Astrocyte of the cerebellum (primary cell): ENCODE measurements at places on chromosomes 7 and 10.

- no peak for DNase-seq
Measured at GRCh38 chr7:141003172-141004065, 11.3 kb downstream of the MRPS33 start.

GRCh38 chr7:52317921-52318320 lies 717.5 kb upstream of the POM121L12 start:
- no peak for DNase-seq

DNA sequence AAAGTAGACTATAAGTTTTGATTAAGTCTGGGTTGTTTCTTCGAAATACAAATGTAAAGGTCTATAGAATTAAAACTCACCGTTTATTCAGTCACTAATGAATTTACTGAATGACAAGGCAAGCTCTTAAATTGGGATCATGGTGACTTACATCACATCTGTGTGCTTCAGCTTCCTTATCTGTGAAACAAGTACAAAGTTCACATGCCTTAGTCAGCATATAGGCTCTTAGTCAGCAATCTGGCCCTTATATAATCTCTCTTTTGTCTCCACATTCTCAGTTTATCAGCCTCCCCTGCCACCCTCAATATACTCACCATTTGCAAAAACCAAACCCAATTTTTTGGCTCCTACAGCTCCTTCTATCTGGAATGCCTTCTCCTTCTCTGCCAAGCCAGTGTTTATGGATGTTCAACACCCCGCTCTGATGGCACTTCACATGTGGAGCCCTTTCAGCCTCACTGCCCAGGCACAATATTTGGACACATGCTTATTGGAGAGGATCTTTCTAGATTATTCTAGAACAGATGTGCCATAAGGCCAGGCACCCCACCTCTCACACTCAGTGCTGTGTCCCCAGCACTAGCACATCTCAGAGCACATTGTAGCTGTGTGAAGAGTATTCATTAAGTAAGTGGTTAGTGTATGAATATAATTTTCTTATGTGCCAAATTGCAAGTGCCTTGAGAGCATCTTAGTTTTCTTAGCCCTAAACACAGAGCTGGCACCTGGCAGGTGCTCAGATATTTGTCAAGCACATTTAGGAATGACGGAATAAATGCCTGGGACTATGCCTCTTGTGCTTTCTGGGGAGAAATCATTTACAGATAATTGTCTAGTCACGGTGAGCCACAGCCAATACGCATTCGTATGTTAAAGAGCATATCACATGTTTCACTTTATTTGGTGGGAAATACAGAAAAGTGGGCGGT lies 9.8 kb upstream of the LAMB1 start:
- no peak for DNase-seq

DNA sequence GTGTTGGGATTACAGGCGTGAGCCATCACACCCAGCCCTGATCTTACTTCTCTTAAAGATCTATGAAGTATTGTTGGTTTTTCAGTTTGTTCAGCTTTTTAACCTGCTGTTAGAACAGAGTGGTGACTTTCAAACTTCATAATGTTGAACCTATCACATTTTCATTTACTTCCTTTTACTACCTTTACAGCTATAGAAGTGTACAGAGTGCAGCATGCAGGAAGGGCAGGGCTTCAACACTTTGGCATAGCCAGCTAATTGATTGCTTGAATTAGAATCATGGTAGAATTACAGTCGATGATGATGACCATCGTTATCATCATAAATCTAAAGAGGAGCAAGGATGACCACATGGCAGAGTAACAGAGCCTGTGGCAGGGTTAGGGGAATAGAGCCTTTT lies 55.5 kb downstream of the AOAH start:
- no peak for DNase-seq

DNA sequence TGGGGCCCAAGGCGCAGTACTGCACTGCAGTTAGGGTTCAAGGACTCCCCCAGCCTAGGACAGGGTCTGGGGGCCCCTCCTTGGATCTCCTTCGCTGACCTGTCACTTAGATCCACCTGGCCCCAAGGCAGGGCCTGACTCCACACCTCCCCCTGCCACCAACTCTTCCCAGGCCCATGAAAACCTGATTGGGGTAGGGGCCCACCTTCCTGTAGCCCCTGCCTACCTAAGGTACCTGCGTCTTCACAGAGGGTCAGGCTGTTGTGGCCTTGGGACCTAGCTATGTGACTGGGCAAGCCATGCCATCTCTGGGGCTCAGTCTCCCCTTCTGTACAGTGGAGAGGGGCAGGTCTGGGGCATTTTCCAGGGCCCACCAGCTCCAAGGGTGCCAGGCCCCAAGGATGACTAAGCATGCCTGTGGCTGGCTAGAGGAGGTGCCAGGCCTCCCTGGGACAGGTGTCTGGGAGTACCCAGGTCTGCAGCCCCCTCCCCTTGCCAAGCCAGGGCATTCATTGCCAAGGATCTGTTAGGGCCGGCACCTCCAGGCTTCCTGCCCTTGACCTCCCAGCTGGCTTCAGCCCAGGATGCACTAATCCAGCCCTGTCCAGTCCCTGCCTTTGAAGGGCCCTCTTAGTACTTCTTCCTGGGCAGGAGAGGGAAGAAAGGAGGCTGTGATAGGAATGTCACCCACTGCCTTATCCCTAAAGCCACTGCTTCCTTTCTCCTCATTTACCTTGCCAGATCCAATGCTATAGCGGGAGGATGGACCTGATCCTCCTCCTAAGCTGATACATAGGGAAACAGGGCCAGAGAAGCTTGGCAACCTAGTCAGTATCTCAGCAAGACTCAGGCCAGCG lies 1.3 kb downstream of the LIMK1 start:
- no peak for DNase-seq

DNA sequence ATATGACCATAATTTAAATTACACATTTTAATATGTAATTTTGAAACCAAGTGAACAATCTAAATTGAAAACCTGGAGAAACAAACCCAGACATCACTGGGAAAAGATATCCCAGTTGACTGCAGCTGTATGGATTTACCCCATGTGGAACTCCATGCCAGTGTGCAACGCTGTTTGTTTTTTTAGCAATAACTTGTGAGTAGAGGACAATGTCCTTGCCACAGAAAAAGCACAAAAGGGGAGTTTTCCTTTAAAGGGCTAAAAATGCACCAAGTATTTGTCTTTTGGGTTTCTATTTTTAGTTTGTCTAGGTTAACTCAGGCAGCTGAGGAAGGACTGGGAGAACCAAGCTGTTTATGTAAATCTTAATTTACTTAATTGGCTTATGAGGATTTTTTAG lies 15.1 kb upstream of the COL17A1 start:
- no peak for DNase-seq

- no peak for DNase-seq
Measured at GRCh38 chr10:121595806-121596688, 2.2 kb downstream of the FGFR2 start.

GRCh38 chr10:62985807-62986600 lies 147.1 kb upstream of the NRBF2 start:
- no peak for DNase-seq

- DNase-seq = peak; percentile 16
Measured at GRCh38 chr10:113576852-113577251, 24.0 kb downstream of the HABP2 start.

- no peak for DNase-seq
Measured at GRCh38 chr7:29359482-29360093, 165.0 kb downstream of the CHN2 start.

- DNase-seq = no peak
Measured at GRCh38 chr10:115744089-115744488, 528.9 kb downstream of the GFRA1 start.

- peak; percentile 95 for DNase-seq
Measured at GRCh38 chr7:92698237-92698841, 108.1 kb upstream of the FAM133B start.

GRCh38 chr10:73743327-73743904 lies 756 bp upstream of the SEC24C start:
- no peak for DNase-seq

- peak; percentile 31 for DNase-seq
Measured at GRCh38 chr10:103278862-103279298, 1.9 kb downstream of the INA start.

- DNase-seq = peak; percentile 94
Measured at GRCh38 chr7:18508443-18509427, 13.2 kb downstream of the HDAC9 start.

DNA sequence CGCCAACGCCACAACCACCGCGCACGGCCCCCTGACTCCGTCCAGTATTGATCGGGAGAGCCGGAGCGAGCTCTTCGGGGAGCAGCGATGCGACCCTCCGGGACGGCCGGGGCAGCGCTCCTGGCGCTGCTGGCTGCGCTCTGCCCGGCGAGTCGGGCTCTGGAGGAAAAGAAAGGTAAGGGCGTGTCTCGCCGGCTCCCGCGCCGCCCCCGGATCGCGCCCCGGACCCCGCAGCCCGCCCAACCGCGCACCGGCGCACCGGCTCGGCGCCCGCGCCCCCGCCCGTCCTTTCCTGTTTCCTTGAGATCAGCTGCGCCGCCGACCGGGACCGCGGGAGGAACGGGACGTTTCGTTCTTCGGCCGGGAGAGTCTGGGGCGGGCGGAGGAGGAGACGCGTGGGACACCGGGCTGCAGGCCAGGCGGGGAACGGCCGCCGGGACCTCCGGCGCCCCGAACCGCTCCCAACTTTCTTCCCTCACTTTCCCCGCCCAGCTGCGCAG lies 424 bp downstream of the EGFR start:
- no peak for DNase-seq

DNA sequence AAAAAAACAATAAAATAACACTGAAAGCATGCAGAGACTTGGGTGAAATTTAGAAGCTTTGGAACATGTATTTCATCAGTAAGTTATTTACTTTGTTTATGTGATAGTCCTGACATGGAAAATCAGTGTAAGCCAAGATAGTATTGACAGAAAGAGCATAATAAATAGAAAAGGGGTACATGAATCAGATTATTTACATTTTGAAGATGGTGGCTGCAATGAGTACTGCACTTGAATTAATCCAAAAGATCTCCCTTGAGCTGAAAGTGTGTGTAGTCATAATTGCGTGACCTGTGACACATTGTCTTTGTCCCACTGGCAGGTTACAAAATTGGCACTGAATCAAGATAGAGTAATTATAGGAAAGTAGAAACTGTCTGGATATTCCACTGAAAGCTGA lies 562.9 kb downstream of the GFRA1 start:
- no peak for DNase-seq

- DNase-seq = peak; percentile 41
Measured at GRCh38 chr7:79176859-79177477, 276.5 kb downstream of the MAGI2 start.

- no peak for DNase-seq
Measured at GRCh38 chr7:27723085-27723484, 16.9 kb upstream of the TAX1BP1 start.

GRCh38 chr10:30368065-30368718 lies 19.1 kb upstream of the MTPAP start:
- no peak for DNase-seq

- DNase-seq = no peak
Measured at GRCh38 chr10:4006858-4007257, 221.8 kb upstream of the KLF6 start.

GRCh38 chr7:2670720-2671391 lies 17.1 kb upstream of the AMZ1 start:
- peak; percentile 9 for DNase-seq
